Caco-2 (cell line): ENCODE measurements at places on chromosomes 11 and 22. TPM values are rescaled to one million over a fixed set of nuclear protein-coding genes. Genes with fewer than 3 reads are reported as not detected.

The HBB gene
- not detected in 2 replicates for total RNA-seq

The NXPE1 gene
- total RNA-seq: not detected in 2 replicates

The PGR gene
- total RNA-seq: not detected in 2 replicates

The MAP6 gene
- total RNA-seq: 22.8 and 27.2 TPM in 2 replicates

The OR52E8 gene
- not detected in 2 replicates for total RNA-seq

The TPP1 gene
- 61.7 TPM in 2 replicates for total RNA-seq

DNA sequence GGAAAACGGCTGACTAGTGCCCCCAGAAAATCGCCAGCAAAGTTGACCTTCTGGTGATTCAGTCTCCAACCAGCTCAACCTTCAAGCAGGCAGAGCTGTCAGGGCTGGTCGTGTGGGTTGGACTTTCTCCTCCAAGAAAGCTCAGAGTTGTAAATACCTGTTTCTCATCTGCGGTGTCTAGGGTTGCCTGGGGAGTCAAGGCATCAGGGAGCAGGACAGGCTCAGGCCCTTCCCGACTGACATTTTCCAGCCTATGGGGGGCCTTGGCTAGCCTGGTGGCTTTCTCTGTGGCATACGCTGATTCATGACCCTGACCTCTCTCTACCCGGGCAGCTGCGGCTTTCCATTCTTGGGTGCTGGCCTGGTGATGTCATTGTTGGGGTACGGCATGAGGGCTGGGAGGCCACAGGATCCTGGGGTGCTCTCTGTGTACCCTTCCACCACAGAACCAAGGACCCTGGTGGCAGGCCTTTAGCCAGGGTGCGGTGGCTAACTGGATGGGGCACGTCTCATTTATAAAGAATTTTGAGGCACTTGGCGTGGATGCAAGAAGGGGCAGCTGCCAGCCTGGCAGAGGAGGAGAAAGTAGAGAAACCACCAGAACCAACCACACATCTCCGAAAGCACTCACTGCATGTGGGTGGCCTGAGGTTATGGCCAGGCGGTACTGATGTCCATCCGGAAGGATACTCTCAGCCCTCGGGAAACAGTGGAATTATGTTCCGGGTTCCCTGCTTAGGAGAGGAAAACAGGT lies 64.9 kb downstream of the BCR start:
- DNase-seq: peak; percentile 75

DNA sequence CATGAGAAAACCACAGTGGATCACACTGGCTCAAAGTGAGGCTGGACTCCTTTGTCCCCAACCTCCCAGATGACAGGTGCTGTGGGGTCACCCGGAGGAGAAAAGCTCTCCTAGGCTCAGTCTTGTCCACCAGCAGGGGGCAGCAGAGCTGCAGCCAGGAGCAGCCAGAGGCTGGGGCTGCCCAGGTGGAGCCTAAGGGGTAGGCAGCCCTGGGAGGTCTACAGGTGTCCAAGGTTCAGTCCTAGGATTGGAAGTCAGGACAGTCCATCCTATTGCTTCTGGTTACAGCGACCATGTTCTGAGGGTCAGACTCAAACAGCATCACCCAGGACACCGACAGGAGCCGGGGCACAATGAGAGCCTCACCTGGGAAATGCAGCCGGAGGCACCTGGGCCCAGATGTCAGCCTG lies 77.6 kb upstream of the IGLL5 start:
- peak; percentile 79 for DNase-seq

- peak; percentile 23 for DNase-seq
These were observed 71.3 kb upstream of the ALX4 start for GRCh38 chr11:44381261-44381660.

GRCh38 chr11:100684101-100685065 lies 2.7 kb upstream of the ARHGAP42 start:
- no peak for DNase-seq

GRCh38 chr11:45204761-45205160 lies 58.3 kb downstream of the PRDM11 start:
- DNase-seq: no peak

GRCh38 chr11:13859892-13860291 lies 102.6 kb upstream of the SPON1 start:
- DNase-seq: no peak

DNA sequence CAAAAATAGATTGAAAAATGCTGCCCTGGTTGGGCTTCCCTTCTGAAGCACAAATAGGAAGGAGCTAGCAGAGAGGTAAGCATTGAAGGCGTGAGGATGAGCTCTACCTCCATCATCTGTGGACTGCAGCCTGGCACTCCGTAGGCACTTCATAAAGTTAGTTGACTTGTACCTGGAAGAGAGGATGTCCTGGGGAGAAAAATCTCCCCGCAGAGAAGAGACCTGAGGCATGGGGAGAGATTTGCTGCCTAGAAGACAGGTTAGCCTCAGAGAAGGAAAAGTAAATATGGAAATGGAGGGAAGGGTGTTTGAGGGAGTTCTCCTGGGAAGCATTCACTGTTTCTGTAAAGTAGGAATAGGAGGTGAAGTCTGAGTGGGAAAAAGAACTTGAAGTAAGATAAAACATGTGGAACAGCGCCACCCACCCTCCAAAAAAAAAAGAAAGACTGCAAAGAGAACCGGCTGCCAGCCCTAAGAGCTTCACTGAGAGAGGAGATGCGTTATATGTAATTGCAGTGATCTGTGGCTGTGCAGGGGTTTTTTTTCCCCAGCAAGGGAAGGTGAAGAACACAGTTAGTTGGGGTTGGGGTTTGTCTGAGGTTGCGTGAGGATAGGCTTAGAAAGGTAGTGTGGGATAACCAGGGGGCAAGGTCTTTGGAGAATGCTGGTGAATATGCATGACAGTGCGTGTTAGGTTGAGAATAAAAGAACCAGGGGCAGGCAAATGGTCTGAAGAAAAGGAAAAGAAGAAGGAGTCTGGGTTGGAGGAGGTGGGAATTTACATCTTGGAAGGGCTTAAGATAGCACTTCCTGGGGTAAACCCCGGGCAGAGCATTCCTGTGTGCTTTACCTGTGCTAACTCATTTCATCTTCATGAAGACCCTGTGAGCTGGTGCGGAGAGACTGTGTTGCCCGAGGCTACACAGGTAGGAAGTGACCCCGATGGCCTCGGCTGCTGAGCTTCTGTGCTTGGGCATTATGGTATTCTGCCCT lies 16.0 kb downstream of the TNRC6B start:
- peak; percentile 33 for DNase-seq

GRCh38 chr11:70055444-70055843 lies 22.7 kb upstream of the ANO1 start:
- no peak for DNase-seq

DNA sequence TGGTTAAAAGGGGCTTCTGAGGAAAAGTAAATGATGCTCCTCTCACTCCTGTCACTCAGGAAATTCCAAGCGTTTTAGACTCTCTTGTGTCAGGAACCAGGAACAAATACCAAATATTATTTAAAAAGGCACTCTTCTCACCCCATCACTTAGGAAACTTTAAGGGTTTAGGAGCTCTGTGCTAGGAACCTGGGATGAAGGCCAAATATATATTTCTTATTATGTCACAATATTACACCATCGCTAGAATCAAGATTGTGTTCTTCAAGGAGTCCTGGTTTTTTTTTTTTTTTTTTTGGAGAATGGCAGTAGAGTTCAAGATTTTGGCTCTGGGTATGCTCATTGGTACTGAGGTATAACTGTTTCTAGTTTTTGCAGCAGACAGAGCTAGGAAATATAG lies 79.0 kb upstream of the HEPHL1 start:
- DNase-seq: no peak

GRCh38 chr11:116033931-116034553 lies 529.8 kb upstream of the CADM1 start:
- DNase-seq: no peak

DNA sequence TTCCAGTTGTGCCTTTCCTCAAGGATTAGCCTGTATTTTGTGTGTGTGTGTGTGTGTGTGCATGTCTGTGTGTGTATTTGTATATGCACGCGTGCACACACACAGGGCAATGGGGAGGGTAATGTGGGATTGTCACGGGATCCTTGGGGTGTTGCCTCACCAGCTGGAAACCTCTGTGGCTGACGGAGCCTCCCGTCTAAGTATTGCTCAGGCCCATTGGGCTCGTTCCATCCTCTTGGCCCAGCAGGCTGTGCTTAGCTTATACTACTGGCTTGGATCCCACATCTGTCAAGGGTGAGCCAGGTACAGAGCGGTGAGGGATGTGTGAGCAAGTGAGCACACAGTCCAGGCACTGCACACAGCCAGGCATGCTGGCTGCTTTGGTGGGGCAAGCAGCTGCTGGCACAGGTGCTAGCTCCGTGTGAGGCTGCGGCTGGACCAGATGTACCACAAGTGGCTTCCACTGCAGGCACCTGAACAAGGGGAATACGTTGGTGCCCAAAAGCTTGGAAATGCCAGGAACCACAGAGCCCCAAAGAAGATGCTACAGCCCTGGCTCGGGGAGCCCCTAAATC lies 462.8 kb downstream of the NELL1 start:
- no peak for DNase-seq

DNA sequence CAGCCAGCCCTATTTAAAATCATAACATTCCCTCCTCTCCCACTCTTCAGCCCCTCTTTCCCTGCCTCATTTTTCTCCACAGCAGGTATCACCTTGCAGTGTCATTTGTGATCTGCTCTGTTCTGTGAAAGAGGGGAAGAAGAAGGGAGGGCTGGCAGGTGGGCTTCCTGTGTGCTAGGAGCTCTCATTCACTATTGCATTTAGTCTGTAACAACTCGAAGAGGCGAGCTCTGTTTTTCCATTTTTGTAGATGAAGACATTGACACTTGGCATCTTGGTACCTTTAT lies 52.1 kb upstream of the CRYBB3 start:
- no peak for DNase-seq

GRCh38 chr11:75783416-75784084 lies 15.0 kb downstream of the DGAT2 start:
- no peak for DNase-seq

DNA sequence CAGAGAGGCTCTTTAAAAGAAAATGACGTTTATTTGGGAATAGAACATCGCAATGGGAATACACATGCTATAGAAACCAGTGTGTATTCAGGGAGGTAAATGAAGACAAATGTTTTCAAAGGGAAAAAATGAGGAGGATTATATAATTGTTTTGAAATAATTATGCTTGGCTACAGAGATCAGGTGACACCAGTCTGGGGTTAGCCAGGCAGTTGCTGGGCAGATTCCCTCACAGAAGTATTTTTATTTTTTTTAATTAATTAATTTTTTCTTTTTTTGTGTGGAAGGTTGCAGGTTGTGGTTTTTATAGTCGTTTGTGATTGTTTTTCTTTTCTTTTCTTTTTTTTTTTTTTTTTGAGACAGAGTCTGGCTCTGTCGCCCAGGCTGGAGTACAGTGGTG lies 5.6 kb upstream of the STARD10 start:
- DNase-seq: no peak

- DNase-seq: peak; percentile 40
These were observed 123.9 kb downstream of the CTNND1 start for GRCh38 chr11:57885298-57886050.

DNA sequence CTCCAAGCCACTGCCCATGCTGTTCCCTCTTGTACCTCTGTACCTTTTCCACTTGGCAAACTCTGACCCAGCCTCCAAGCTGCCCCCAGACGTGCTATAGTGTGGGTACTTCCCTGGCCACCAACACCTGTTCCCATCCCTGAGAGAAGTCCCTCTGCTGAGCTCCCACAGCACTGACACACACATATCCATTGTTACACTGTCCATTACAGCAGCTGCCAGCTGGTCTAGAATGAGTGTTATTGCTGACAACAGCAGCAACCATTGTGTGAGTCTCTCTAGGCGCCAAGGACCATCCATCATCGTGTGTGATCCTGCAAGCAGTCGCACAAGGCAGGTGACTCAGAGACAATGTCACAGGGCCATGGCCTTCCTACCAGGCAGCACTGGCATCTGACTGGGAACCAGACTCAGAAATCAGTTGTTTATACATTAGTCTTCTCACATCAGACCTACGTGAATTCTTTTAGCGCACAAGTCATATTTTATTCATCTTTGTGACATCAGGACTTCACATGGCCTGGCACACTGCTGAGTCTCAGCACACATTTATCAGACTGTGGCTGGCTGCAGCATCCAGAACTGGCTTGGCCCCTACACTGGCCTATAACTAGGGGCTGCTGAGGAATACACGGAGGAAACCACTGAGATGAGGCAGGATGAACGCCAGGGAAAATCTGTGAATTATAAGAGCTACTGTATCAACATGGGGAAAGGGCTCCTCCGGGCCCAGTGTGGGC lies 56.4 kb downstream of the SGSM3 start:
- DNase-seq: no peak

GRCh38 chr11:3841426-3842350 lies 929 bp upstream of the RHOG start:
- peak; percentile 94 for DNase-seq

DNA sequence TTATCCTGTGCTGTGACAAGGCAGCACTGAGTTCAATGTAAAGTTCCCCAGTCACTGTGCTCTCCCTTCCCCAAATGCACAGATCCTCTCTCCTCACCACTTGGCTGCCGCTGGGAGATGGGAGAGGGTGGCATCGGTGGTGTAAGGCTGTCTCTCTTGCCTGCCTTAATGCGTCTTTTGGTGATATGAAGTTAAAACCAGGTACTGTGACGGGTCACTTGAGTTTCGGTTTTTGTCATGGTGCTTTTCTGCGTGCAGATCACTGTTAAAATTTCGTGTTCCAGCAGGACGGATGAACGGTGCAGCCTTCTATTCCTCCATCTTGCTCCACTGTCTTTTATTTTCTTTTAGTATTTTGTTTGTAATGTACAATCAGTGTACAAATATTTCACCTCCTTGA lies 18.6 kb downstream of the GLB1L2 start:
- DNase-seq: no peak

- no peak for DNase-seq
These were observed 20.8 kb upstream of the LMO2 start for GRCh38 chr11:33912405-33913361.

DNA sequence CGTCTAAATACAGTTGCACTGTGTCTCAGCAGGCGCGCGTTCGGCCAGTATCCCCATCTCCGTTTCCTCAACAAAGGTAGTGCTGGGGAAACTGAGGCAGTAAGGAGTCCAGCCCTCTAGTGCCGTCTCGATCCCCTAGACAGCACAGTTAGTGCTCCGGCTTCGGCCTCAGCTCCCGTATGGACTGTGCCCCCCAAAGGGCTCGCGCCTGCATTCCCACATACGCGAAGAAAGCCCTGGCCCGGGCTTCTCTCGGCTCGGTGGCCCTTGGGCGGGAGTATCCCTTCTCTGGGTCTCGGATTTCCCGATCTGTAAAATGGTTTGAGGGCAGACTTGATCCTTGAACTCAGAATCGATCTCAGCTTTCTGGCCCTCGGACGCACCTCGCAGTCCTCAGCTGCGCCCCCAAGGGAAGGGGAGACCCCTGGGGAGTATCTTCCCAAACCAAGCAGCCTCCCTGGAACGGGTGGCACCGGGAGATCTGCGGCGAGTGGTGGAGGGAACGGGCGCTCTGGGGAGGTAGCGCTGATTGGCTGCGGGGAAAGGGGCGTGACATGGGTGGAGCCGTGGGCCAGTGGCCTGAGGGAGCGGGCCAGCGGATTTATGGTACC lies 759 bp upstream of the PEX16 start:
- DNase-seq: peak; percentile 88

- no peak for DNase-seq
These were observed 21.2 kb downstream of the FZD4 start for GRCh38 chr11:86933891-86934581.

DNA sequence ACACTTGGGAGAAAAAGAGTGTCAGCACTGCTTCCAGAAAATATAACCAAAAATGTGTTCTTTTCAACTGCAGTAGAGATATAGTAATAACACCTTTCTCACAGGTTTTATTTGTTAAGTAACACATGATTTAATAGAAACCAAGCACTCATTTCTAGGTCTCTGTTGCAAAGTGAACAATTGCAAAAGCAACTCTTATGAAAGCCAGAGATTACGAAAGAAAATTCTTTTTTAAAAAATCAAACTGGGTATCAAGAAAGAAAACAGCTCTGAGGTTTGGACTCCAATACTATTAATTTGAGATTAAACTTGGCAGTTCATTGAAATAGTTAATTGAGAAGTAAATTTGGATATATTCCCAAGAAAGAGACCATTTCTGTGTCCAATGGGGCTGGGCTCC lies 9.8 kb upstream of the XKR3 start:
- DNase-seq: no peak
